ENCODE measurements at places on chromosomes 5 and 9.

DNA sequence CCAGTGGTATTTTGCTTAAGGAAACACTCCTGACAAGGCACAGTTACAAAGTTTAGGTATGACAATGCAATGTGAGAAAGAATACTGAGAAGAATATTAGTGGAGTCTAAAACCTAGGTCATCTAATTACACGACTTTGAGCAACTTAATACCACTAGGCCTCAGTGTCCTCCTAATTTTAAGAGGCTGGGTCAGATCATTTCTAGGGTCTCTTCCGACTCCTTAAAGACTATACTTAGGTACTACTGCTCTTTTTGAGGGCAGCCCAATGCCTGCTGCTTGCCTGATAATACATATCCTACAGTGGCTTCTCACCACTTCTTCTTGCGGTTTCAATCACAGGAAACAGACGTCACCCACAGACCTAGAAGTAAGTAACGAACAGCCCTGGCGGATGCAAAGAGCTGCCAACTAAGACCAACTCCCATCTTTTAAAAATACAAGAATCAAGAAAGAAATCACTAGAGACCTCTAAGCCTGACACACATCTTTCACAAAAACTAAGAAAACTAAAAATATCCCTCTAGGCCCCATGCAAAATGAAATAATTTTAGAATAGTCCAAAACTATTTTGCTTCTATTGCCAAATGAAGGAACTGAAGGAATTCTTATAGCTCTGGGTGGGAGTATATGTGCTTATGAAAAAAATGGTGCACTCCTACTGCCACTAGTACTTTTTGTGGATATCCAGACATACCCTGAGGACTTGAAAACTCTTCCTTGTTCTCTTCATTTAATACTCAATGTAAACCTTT is 13.1 kb downstream of the DIAPH1 start:
- DNase-seq = peak; percentile 57

DNA sequence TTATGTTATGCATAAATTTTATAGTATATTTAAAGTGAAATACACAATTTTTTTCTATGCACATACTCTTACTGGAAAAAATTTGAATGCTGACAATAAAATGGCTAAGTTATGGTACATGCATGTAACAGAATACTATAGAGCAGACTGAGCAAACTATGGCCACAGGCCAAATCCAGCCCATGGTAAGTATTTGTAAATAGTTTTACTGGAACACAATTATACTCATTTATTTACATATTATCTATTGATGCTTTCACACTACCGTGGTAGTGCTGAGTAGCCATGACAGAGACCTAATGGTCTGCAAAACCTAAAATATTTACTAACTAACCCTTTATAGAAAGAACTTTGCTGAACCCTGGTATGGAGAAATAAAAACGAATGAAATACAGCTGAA is 45.7 kb downstream of the TEX10 start:
- DNase-seq = no peak

- DNase-seq = no peak
Measured at GRCh38 chr5:176401281-176402205, 13.0 kb downstream of the HIGD2A start.

DNA sequence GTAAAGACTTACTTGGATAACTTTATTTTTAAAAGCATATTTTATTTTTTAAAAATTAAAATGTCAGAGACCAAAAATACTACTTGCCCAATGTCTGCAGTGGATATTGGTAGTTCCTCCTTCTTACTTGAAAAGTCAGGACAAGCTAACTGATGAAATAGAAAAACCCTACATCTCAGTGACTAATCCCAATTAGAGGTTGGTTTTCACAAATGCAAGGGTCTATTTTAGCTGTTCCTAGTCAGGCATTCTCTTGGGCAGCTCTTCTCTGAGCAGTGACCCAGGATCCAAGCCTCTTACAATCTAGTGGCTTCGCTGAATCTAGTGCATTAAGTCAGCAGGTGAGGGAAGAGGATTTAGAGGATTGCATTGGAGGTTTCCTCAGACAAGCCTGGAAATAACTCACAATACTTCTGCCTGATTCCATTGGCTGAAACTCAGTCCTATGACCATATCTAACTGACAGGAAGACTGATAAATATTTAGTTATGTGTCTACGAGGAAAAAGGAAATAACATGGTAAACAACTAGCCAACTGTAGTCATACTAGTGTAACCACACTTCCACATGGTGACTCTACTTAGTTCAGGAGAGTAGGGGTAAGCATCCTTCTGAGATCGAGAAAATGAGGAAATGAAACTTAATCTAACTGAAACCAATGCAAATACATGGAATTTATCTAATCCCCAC is 34.2 kb upstream of the MIER3 start:
- DNase-seq = no peak

DNA sequence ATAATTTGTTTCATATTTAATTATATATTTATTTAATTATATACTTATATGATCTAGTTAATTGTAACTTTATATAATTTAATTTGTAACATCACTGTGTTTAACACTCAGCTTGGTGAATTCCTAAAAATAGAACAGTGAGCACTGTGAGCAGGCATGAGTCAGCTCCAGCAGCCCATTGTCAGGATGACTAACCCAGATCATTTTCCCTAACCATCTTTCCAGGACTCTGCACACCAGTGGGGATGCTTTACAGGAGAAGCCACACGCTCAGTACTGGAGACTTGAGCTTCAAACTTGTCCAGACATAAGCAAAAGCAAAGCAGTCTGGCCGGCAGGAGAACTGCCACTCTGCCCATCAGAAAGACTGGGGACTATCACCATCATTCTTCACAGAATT is 446.2 kb upstream of the TRPC7 start:
- DNase-seq = no peak

DNA sequence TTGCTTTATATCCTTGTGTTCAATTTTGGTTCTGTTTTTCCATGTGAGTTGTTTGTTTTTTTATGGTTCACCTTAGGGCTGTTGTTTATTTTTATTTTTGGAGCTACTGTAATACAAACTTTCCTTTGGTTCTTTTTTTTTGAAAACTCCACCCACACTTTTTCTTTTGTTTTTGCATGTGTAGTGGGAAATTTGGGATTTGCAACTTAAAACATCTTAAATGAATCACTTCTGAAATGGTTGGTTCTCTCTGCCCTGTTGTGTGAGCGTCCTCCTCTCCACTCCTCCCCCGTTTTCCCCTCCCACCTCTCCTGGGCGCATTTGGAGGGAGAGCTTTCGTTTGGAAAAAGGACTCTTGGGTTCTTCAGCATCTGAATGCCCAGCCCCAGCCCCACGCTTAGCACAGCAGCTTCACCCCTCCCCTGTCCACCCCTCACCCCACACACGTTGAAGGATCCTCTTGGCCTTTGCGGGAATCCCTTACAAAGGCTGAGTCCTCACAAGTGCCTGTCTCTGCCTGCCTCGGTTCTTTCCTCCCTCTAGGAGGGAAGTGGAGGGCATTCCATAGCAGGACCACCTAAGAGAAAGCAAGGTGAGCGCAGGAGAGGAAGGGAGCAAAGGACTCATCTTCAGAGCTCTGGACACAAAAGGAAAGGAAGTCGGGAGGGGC is 67.2 kb downstream of the DMRT1 start:
- no peak for DNase-seq

- no peak for DNase-seq
Measured at GRCh38 chr9:5041390-5042115, 56.5 kb downstream of the JAK2 start.

GRCh38 chr5:170534941-170535340 is 31.1 kb downstream of the KCNIP1 start:
- DNase-seq = no peak

DNA sequence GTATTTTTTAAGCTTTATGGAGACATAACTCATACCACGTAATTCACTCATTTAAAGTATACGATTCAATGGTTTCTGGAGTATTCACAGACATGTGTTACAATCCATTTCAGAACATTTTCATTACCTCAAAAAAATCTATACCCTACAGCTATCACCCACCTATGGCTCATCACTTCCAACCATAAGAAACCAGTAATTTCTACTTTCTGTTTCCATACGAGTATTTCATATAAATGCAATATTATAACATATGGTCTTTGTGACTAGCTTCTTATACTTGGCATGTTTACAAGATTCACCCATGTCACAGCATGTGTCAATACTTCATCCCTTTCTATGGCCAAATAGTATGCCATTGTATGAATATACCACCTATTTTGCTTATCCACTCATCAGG is 18.8 kb downstream of the UBQLN1 start:
- no peak for DNase-seq

DNA sequence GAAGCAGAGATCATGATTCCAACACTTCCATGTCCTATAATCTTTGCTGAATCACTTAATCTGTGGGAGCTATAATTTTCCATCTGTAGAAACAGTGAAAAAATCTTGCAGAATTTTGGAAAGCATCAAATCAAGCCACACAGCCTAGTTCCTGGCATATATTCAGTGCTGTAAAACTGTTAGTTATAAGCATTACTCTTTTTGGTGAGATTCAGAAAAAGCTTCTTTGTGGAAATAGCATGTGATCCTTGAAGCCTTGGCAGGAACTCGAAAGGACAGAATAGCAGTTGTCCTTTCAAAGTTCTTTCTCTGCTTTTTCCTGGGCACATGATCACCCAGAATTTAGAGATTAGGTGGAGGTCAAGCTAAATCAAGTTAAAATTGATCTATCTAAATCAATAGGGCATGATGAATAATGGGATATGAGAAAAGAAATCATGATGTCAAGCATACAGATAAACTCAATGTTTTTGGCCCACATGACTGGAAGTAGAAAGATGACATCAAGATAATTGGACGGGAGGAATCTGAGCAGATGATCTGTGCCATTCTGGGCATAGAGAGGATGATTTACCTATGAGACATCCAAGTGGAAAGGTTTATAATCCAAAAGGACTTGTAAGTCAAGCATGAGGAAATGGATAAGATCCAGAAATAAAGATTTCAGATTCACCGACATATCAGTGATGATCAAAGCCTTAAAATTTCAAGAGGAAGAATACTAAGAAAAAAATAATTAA is 73.1 kb downstream of the TMEM232 start:
- no peak for DNase-seq

DNA sequence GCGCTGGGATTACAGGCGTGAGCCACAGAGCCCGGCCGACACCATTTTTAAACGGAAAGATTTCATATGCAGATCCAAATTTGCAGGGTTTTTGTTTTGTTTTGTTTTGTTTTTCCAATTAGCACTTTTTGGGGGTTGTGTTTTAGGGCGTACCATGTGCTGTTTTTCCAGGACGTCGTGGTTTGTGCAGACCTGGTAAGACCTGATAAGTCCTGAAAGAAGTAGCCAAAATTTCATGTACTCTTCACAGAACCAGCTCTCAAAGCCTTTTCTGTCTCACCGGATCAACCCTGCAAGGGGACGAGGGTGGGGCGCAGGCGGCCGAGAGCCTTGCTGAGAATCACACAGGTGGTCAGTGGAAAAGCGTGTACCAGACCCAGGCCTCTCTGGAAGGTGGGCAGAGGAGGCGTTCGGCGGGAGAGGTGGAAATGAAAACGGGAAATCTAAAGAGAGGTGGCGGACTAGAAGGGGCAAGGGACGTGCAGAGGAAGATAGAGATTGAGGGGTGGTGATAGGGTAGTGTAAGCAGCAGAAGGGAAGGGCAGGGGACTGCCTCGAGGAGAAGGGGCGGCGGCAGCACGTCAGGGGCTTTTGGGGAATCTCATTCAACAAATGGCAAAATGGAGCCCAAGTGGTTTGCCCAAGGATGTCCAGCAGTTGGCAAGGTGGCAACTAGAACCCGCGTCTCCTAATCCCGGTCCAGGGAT is 1.1 kb upstream of the FAF2 start:
- DNase-seq = peak; percentile 33

GRCh38 chr5:54696931-54697330 is 179.4 kb downstream of the SNX18 start:
- no peak for DNase-seq

DNA sequence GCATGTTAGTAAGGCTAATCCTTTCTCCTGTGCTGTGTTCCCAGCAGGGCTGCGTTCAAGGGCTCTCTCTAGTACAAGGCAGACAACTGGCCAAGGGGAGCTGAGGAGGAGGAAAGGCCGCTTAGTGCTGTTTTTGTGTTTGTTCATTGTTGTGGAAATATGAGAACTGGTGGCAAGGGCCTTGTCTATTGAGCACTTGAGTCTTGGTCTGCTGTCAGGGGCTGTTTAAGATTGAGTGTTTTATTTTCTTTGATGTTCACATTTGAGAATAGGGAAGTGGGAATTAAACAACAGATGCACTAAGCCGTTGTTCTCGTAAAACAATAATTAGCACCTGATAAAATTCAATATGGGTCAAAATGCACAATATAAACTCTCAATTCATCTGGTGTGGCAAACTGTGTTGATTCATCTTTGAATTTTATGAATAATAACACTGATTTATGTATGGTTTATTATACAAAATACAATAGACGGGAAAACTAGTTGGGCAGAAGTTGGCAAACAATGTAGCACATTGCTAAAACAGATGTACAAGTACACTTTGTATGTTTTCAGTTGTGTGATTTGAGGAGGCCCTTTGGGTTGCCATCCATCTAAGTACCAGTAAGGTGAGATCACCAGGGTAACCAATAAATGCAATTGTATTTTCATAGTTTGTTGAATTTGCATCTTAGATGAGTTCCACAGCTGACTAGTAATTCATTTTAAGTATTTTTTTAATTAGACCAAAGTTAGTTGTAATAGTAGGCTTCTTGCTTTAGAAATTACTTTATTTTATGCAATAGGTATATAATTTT is 97.6 kb upstream of the GRHPR start:
- no peak for DNase-seq

DNA sequence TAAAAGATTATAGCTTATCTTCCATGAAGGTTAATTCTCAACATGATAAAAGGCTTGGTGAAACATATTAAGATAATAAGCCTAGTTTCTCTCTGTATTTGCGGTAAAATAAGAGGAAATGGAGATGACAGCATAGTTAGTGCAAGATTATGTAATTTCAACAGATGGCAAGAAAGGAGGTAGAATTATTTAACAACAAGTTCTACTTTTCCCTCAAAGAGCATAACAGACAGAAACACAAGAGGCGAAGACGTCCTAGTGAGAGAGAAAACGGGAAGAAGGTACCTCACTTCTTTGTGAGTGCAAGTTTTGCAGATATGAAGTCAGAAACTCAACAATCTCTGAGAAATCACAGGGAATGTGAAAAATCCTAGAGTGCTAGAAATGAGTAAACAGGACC is 144.8 kb upstream of the ADCY2 start:
- no peak for DNase-seq

- DNase-seq = no peak
Measured at GRCh38 chr5:132662925-132663770, 5.2 kb downstream of the IL13 start.

Data from activated T-cell treated with anti-CD3 and anti-CD28 coated beads, Interleukin-2, amount 50 U/mL, for 1 hour (primary cell).